Activated CD4-positive, alpha-beta T cell treated with anti-CD3 and anti-CD28 coated beads, Interleukin-2, Interleukin-4, amounts not matched to agents 100 ng/mL and 50 ng/mL, durations not matched to agents 16 hours and 8 hours (primary cell): ENCODE measurements at places on chromosomes 7 and 10.

DNA sequence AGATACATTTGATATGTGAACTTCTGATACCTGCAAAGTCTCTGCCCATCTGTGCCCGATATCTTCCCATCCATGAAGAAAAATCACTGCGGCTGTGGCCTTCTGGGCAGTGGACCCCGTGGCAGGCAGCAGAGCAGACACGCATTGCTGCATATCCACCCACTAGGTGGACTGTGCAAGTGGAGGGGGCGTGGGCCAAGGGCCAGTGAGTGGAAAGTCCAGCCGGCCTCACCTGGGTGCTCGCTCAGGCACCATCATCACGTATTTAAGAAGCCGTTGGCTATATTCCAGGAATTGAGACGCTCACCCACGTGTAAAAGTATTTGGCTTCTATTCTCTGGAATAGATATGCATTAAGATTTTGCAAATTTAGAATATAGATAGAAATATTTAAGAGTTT, 30.8 kb upstream of the SLC13A1 start:
- no peak for DNase-seq

GRCh38 chr7:140977741-140978140, 37.0 kb downstream of the MRPS33 start:
- no peak for DNase-seq

- DNase-seq = no peak
Measured at GRCh38 chr7:74318043-74318442, 28.8 kb downstream of the CLIP2 start.

- DNase-seq = no peak
Measured at GRCh38 chr7:110076194-110076593, 1014.7 kb upstream of the LRRN3 start.

DNA sequence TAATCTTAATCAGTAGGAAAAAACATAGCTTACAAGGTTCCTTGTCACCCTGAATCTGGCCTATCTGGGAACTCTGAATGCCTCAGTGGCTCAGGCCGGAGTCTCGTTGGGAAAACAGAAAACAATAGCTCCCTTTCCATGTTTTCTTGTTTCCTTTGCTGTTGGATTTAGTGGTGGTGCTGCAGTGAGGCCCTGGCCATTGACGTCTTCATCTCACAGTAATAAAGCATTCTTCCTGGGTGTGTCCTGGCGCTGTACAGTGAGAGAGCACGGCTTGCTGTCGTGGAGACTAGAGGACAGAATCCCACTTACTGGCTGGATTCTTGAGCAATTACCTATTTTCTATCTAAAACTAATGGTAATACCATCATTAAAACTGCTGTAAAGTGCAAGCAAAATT, 1.3 kb upstream of the SPOCK2 start:
- no peak for DNase-seq

GRCh38 chr10:49762566-49762877, 399 bp upstream of the OGDHL start:
- DNase-seq = no peak

DNA sequence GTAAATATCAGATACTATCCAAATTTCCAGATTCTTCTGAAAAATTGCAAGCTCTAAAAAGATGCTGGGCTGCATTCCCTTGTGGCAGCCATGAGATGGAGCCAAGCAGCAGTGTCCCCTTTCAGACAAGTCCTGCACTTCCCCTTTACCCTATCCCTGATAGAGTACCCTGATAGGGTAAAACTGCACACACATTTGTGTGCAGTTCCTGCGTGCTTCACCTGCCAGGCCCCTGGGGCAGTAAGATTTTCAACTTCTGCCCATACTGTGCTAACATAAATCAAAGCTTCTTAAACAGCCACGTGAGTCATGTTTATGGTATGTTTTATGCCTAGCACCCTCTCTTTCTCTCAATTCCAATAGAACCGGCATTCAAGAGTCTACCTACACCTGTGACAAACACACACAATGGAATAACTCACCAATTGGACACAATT, 52.2 kb downstream of the IFIT5 start:
- no peak for DNase-seq

GRCh38 chr10:119516381-119517234, 25.9 kb downstream of the RGS10 start:
- peak; percentile 86 for DNase-seq

DNA sequence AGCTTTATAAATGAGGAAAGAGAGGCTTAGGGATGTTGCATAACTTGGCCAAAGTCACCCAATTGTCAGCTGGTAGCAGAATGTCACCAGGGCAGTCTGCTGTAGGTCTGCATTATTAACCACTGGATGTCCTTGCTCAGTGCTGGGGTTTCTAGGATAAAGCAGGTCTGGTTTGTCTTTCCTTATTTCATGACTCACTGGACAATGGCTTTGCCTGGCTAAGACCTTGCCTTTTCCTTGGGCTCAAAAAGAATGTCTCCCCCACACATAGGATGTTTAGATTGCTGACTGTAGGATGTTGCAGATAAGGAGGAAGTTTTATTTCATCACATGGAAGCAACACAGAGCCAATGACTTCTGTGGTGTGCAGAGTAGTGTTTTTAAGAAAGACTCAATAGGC, 29.4 kb downstream of the WDFY4 start:
- DNase-seq = no peak

DNA sequence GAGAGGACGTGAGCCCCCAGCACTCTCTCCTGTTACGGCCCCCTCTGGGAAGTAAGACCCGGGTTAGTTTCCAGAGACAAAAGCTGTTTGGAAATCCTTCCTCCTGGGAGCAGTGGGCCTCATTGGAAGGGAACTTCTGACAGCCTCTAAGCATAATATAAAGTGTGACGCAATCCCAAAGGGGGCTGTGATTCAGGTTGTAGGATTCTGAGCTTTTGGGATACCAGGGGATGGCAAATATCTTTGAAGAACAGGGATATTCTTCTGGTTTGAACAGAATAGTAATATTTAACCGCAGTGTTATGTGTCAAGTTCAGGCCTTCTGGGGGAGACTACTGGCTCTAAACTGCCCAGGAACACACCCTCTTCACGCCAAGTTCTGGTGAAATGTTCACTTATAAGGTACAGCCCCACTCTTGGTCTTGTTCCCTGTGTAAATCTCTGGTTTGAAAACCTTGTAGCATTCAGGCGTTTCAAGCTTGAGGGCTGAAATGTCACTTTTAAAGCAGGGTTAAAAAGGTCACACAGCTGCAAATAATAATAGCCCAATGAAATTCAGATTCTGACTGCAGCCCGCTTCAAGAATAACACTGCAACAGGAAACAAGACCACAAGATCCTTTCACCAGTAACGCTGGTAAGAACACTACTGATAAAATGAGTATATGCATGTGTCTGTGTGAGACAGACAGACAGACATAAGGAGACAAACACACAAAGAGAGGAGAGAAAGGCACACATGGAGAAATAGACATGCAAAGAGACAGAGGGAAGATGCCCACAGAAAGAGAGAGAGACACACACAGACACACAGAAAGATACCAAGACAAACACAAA, 69.0 kb downstream of the CREB5 start:
- peak; percentile 5 for DNase-seq

- DNase-seq = peak; percentile 85
Measured at GRCh38 chr7:139047970-139048369, 12.1 kb upstream of the ZC3HAV1L start.

DNA sequence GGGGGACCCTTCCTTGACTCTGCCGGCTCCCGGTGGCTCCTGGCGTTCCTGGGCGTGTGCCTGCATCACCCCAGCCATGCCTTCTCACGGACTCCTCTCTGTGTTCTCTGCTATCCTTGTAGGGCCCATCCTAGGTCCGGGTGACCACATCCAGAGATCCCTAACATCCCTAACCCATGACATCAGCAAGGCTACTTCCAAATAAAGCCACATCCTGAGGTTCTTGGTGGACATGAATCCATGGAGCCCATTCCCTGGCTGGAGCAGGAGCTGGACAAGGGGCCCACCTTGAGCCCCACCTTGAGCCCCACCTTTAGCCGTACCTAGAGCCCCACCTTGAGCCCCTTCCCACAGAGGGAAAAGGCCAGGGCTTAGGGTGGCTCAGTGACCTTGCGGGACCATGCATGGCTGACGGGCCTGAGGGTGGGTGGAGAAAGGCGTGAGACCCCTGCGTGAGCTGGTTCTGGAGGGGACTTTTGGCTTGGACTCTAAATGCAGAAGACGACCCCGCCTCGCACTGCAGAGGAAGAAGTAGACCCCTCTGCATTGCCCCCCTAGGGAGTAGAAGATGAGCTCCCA, 58.5 kb upstream of the INPP5A start:
- DNase-seq = no peak

- peak; percentile 70 for DNase-seq
Measured at GRCh38 chr10:112526139-112526538, 79.1 kb downstream of the VTI1A start.

DNA sequence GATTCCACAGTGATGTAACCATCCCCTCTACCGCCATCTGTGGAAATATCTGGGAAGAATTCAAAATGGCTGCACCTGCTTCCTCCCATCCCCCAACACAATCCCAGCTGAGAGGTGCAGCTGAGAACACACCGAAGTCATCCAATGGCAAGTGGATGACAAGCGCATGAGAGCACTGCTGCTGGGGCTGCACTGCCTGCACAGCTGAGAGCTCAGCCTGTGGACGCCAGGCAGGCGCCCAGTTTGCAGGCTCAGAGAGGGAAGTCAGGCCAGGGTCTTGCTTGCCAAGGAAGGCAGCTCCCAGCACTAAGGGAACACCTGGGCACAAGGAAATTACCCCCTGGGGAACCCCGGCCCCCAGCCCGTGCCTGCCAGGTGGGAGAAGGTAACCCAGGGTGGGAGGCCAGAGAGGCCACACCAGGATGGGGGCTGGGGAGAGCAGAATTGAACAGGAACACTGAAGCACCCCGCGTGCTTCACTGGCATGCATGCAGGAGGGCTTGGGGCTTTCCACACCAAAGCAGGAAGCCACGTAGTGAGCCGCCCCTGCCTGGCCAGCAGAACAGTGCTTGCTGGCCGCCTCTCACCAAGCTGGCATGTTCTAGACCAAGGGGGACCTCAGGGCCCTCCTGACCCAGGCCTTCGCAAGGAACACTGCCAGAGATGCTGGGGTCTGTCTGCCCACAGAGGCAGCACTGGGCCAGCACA, 46.2 kb downstream of the FAM53B start:
- no peak for DNase-seq

DNA sequence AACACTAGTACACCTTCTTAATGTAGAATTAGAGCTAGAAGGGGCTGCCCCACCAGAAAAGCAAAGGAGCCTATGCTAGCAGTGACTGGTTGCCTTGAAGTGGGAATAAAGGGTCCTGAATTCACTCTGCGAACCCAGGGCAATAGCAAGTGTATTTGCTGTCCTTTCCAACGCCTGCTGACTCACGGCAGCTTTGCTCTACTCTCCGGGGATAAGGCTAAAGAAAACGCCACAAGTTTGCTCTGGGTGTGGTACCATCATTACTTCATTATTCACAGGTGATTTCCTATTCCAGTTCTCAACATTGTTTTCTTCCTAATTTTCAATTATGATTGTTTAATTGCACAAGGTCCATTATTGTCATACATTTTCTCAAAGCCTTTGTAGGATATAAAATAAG, 220.5 kb upstream of the AOAH start:
- no peak for DNase-seq

DNA sequence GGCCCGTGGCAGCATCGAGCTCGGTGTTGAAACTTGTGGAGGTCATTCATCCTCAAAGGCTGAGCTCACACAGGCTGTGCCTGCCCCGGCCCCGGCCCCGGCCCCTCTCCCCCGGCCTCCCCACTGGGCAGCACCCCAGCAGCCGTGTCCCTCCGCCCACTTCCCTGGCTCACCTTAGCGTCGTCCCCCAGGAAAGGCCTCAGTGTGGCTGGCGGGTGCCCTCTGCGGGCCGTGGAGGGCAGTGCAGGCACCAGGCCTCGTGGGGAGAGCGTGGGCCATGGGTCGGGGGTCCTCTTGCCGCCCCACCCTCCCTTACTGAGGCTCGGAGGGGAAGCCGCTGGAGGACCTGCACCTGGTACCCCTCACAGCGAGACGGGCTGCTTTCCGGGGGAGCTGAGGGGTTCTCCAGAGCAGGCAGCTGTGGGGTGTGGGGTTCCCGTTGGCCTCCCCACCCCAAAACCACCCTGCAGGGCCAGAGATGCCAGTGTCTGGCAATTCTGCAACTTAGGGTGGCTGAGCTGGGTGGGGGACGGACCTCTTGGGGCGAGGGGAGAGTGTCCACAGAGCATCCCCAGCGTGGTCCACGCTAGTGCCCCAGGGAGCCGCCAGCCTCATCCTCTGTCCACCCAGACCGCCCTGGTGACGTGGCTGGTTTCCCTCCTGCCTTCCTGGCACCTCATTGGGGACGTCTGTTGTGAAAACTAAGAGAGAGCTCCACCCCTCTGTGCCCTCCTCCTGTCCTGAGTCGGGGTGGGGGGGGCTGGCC, 44.2 kb upstream of the DPYSL4 start:
- DNase-seq = peak; percentile 42

DNA sequence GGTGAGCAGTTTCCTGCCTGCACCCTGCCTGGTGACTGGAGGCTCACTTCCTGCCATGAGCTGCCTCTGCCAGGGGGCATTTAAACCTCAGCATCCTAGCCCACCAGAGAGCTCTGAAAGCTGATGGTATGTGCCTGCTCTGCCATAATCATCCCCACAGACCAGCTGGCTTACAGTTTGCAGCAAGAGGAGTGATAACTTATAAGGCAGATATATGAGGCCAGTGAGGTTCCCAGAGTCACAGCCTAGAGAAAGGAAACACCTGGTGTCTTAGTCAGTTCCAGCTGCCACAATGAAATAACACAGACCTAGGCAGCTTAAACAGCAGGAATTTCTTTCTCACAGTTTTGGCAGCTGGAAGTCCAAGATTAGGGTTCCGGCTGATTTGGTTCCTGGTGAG, 232.0 kb downstream of the PAXIP1 start:
- no peak for DNase-seq

GRCh38 chr10:125473143-125473793, 209.7 kb downstream of the TEX36 start:
- no peak for DNase-seq

- no peak for DNase-seq
Measured at GRCh38 chr7:2939193-2939885, 95.2 kb upstream of the GNA12 start.

DNA sequence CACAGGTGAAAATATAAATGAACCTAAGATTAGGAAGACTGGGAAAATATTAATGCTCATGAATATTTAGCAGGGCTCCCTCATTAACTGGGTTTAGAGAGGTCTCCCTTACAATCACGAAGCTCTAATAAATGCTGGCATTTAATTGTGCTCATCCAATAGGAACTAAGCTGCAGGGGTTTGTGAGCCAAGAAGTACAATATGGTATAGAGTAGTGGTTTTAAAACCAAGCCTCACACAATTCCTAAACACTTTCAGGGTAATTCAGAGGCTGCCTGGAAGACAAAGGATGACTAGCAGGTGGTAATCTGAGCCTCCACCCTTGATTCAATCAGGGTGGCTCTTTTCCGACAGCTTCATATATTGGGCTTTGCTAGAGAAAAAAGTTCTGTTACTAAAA, 103.3 kb downstream of the GPAM start:
- no peak for DNase-seq

DNA sequence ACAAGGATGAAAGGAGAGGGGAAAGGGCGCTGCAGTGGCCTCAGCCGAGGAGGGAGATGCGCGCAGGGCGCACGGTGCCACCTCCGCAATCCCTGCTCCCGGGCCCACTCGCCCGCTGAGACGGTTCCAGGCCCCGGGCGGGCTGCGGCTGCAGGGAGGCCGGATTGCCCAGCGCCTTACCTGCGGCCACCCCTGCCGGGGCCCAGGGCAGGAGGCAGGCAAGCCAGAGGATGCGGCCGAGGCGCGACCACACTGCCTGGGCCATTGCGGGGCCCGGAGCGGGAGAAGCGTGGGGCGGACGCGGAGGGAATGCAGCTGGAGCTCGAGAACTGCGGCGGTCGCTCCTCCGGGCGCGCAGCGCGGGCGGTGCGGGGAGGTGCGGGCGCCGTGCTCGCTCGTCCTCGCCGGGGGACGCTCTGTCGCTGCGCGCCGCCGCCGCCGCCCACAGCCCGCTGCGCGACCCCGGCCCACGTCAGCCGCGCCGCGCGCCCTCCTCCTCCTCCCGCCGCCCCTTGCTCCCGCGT, at the start of gene TMEM130:
TSS of gene TMEM130 (minus strand) at position 418 of the 524 bp plus-strand sequence. CDS start at position 265, 153 bp downstream.
- DNase-seq = no peak
